ENCODE measurements at places on chromosomes 13 and 19.

DNA sequence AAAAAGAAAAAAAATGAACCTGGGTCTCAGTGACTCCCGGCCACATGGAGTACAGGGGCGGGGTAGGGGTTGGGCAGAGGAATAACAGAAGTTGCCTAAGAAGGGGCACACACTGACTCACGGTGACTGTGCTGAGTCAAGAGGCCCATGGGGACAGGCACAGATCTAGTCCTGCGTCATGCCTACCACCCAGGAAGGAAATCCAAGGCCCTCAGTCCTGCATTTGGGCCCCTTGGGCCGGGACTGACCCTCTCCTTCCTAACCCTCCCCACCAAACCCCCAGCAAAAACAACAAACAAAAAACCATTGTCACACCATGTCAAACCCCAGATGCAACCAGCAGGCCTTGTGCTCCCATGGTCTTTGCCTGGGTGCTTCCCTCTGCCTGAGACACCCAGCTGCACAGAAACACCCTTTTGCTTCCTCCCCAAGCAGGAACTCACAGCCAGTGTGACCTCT, 9.6 kb upstream of the NOTCH3 start:
- no peaks in the 10 kb centered on the region for H3K4me1 ChIP-seq
- H3K36me3 ChIP-seq = no peaks in the 10 kb centered on the region
- H3K27ac ChIP-seq = no peak overlapping the region
- DNase-seq = no peak
- H3K27me3 ChIP-seq = no peaks in the 10 kb centered on the region

DNA sequence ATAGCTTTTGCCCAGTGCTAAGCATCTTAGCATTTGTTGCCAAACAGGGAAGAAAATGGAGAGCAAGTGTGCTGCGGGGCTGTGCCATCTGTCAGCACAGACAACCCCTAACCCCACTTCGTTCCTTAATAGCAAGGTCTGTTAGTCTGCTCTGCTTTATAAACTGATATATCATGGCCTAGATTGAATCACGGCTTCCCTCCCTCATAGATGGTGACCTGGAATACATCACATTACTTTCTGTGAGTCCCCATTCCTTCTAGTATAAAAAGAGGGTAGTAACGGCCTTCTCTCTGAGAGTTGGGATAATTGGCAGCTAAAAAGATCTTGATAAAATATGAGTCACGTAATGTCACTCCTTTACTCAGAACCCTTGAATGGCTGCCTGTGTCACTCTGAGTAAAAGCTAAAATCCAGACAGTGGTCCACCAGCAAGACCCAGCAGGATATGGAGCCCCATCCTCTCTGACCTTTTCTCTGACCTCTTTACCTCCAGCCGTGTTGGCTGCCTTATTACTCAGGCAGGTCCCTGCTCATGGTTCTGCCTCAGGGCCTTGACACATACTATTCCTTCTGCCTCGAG, 151.7 kb downstream of the DLEU7 start:
- peaks cover 7% of the 10 kb centered on the region for H3K4me1 ChIP-seq
- H3K4me3 ChIP-seq = no peak overlapping the region
- no peak for DNase-seq
- peaks cover 57% of the 10 kb centered on the region for H3K27me3 ChIP-seq
- no peak overlapping the region for H3K27ac ChIP-seq

DNA sequence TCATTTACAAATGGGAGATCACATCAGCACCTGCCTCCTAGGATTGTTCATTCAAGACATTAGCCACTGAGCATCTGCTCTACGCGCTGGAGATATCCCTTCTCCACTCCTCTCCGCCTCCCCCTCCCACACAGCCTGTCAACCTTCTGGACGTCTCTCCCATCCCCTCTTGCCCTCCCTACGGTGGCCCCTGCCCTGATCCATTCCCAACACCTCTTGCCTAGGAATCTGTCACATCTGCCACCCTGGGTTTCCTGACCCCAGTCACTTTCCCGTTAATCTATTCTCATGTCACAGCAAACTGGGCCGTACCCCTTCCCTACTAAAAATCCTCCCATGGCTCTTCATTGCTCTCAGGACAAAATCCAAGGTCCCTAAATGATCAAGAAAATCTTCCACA, 10.3 kb downstream of the DYRK1B start:
- DNase-seq = no peak
- H3K36me3 ChIP-seq = peaks cover 19% of the 10 kb centered on the region
- no peaks in the 10 kb centered on the region for H3K27me3 ChIP-seq

DNA sequence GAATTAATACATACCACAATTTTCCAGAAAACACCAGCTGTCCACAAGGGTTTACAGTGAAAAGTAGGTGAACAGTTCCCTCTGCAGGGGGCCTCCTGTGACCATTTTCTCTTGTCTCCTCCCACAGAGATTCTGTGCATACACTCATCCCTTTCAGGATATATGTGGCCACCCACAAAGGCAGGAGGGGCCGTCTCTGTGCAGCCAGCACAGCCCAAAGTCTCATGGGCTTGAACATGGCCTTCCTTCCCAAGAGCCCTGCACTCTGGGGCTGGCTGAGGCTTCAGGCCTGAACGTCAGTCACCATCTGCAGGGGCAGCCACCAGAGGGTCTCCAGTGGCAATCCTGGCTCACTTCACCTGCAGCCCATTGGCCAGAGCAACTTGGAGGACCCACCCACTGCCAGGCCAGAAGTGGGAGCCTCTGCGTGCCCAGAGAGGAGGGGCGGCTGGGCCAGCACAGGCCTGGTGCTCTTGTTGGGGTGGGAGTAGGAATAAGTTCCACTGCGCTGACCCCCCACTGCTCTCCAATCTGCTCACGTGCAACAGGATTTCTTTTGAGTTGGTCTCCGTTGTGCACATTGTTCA, 25.1 kb downstream of the TMEM161A start:
- H3K36me3 ChIP-seq = no peaks in the 10 kb centered on the region
- no peak overlapping the region for H3K27ac ChIP-seq
- H3K27me3 ChIP-seq = no peaks in the 10 kb centered on the region
- peaks cover 5% of the 10 kb centered on the region for H3K4me1 ChIP-seq
- no peak for DNase-seq

GRCh38 chr13:25217023-25217885, 45.2 kb upstream of the AMER2 start:
- no peak overlapping the region for H3K4me3 ChIP-seq
- no peak for DNase-seq
- H3K4me1 ChIP-seq = no peaks in the 10 kb centered on the region
- H3K36me3 ChIP-seq = no peaks in the 10 kb centered on the region

GRCh38 chr13:106100171-106100919, 435.1 kb downstream of the EFNB2 start:
- H3K4me3 ChIP-seq = no peak overlapping the region
- no peaks in the 10 kb centered on the region for H3K4me1 ChIP-seq
- H3K27me3 ChIP-seq = no peaks in the 10 kb centered on the region
- H3K36me3 ChIP-seq = no peaks in the 10 kb centered on the region
- no peak for DNase-seq
- no peak overlapping the region for H3K27ac ChIP-seq

- DNase-seq = no peak
- no peaks in the 10 kb centered on the region for H3K36me3 ChIP-seq
- H3K27me3 ChIP-seq = no peaks in the 10 kb centered on the region
- H3K27ac ChIP-seq = no peak overlapping the region
- H3K4me3 ChIP-seq = no peak overlapping the region
- H3K4me1 ChIP-seq = no peaks in the 10 kb centered on the region
These were observed 343.1 kb downstream of the MZT1 start for GRCh38 chr13:72384186-72384823.

DNA sequence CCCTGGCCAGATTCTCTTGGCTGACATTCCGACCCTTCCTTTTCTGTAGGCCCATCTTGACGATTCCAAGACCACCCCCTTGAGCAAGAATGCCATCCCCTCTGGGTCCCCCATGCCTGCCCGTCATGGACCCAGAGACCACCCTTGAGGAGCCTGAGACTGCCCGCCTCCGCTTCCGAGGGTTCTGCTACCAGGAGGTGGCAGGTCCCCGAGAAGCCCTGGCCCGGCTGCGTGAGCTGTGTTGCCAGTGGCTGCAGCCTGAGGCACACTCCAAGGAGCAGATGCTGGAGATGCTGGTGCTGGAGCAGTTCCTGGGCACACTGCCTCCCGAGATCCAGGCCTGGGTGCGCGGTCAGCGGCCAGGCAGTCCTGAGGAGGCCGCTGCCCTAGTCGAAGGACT, 978 bp downstream of the ZNF446 start:
- peaks cover 11% of the 10 kb centered on the region for H3K36me3 ChIP-seq
- DNase-seq = no peak
- H3K27me3 ChIP-seq = no peaks in the 10 kb centered on the region
- H3K4me3 ChIP-seq = peak overlapping the region; percentile 88
- peaks cover 18% of the 10 kb centered on the region for H3K4me1 ChIP-seq
- peak overlapping the region; percentile 93 for H3K27ac ChIP-seq

DNA sequence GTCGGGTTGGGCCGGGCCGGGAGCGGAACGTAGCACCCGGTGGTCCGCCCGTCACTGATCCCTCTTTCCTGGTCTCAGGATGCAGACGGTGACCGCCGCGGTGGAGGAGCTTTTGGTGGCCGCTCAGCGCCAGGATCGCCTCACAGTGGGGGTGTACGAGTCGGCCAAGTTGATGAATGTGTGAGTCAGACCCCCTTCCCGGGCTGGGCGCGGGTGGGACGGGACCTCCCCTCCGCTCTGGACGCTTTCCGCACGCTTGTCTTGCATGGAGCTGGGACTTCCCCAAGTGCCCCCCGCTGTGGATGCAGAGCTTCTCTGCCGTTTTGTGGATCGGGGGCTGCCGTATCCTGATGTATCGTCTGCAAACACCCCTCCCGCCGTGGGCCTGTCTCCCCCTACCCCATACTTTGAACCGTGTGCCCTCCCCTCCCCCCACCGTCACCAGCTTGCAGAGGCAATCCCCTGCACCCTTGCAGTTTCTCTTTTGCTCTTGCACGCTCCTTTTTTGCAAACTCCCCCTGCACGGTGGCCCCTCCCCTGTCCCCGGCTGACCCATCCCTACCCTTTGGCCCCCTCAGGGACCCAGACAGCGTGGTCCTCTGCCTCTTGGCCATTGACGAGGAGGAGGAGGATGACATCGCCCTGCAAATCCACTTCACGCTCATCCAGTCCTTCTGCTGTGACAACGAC, 669 bp downstream of the GADD45B start:
- peak overlapping the region; percentile 89 for H3K27ac ChIP-seq
- H3K4me1 ChIP-seq = peaks cover 13% of the 10 kb centered on the region
- DNase-seq = peak; percentile 66

GRCh38 chr13:61170856-61171255, 244.8 kb downstream of the PCDH20 start:
- H3K36me3 ChIP-seq = no peaks in the 10 kb centered on the region
- no peak overlapping the region for H3K27ac ChIP-seq
- H3K4me1 ChIP-seq = no peaks in the 10 kb centered on the region
- no peaks in the 10 kb centered on the region for H3K27me3 ChIP-seq
- no peak for DNase-seq
